Fibroblast of the aortic adventitia (primary cell): ENCODE measurements at places on chromosomes 13 and 19. TPM values are rescaled to one million over a fixed set of nuclear protein-coding genes. Genes with fewer than 3 reads are reported as not detected.

Gene CFAP97D2
- total RNA-seq: not detected in 2 replicates

Gene ZNF45
- total RNA-seq: 5.6 and 18.6 TPM in 2 replicates

Gene IFNL1
- not detected in 2 replicates for total RNA-seq

Gene TEX26
- total RNA-seq: not detected in 2 replicates

Gene TBC1D4
- 9.5 and 10.2 TPM in 2 replicates for total RNA-seq

Gene TUBA3C
- not detected in 2 replicates for total RNA-seq

Gene PSG2
- 0.27 TPM in 1 of 2 replicates, not detected in the other for total RNA-seq

Gene IFNL4
- not detected in 2 replicates for total RNA-seq

Gene FPR3
- total RNA-seq: not detected in 2 replicates

Gene KCNN4
- 1.2 and 39.9 TPM in 2 replicates for total RNA-seq

Gene PSG4
- total RNA-seq: not detected in 2 replicates

Gene C19orf38
- 0.41 and 0.81 TPM in 2 replicates for total RNA-seq

Gene SYNE4
- total RNA-seq: not detected in 2 replicates

Gene DCT
- total RNA-seq: under 0.01 and 1.1 TPM in 2 replicates

Gene MTUS2
- 0.36 TPM in 1 of 2 replicates, not detected in the other for total RNA-seq

Gene BBC3
- total RNA-seq: 9.2 and 12.9 TPM in 2 replicates

Gene MIA
- not detected in 2 replicates for total RNA-seq

Gene PDX1
- not detected in 2 replicates for total RNA-seq

Gene SLAIN1
- total RNA-seq: 0.72 TPM in 1 of 2 replicates, not detected in the other

Gene PRR19
- 0.90 and 1.1 TPM in 2 replicates for total RNA-seq

Gene ZNF625
- 7.2 and 18.6 TPM in 2 replicates for total RNA-seq

Gene ZNF681
- 0.25 and 0.36 TPM in 2 replicates for total RNA-seq

Gene INSL3
- total RNA-seq: not detected in 2 replicates

Gene BORCS8
- 3.5 and 13.8 TPM in 2 replicates for total RNA-seq

Gene ZIC5
- total RNA-seq: not detected in 2 replicates

Gene KLK14
- total RNA-seq: not detected in 2 replicates

Gene ZNF415
- 2.3 and 4.1 TPM in 2 replicates for total RNA-seq

Gene PLVAP
- total RNA-seq: 0.09 TPM in 1 of 2 replicates, not detected in the other

Gene AP2S1
- total RNA-seq: 113 and 159 TPM in 2 replicates

Gene ZNF763
- total RNA-seq: 0.27 and 3.4 TPM in 2 replicates

Gene ZNF99
- total RNA-seq: not detected in 2 replicates

Gene ZIM2
- not detected in 2 replicates for total RNA-seq

Gene SERPINE3
- total RNA-seq: not detected in 2 replicates

Gene TMPRSS9
- total RNA-seq: not detected in 2 replicates
